SW480 (cell line): ENCODE measurements at places on chromosomes 5 and 9.

DNA sequence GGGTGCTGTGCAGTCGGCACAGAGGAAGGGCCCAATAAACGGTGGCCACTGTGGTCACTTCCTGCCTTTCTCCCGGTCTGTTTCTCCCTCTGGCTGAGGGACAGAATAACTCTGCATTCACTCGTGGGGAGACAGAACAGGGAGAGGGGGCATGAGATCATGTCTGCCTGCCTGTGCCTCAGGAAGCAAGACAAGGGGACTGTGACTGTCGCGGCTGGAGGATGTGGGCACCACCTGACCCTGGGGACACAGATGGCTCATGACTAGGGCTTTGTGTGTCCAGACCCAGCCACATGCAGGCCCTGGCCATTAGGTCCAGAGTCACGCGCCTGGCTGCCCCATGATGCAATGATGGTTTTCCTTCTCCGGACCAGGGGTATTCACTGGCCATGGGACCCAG lies 5.8 kb downstream of the TRUB2 start:
- DNase-seq: no peak

DNA sequence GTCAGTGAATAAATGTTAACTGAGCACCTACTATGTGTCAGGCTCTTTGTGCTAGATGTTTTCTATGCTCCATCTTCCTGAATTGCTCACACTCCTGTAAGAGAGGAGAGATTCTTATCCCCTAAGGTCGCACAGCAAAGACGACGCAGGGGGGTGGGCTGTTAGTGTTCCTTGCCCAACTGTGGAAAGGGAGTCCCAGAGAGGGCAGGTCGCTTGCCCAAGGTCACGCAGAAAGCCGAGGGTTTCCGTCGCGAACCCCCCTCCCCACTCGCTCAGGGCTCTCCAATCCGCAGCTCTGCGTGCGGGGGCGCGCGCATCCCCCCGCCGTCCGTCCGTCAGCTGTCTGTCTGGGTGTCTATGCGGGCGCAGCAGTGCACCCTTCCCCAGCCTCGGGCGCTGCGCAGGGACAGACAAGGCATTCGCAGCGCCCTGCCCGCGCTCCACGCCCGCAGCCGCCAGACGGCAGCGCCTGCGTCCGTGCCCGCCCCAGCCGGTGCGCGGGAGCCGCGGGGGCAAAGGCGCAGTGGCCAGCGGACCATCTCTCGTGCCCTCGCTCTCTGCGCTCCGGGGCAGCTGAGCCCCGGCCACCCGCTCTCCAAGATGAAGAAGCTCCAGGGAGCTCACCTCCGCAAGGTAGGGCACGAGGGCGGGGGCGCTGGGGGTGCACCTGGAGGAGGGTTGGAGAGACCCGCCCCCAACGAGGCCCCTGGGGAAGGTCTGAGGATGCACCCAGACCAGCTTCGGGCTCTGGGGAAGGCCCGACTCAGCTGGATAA lies at the start of gene SLC6A7:
Gene SLC6A7 (plus strand): TSS at position 335 of the 775 bp plus-strand sequence. CDS start 266 bp downstream, at position 601.
- DNase-seq: no peak

DNA sequence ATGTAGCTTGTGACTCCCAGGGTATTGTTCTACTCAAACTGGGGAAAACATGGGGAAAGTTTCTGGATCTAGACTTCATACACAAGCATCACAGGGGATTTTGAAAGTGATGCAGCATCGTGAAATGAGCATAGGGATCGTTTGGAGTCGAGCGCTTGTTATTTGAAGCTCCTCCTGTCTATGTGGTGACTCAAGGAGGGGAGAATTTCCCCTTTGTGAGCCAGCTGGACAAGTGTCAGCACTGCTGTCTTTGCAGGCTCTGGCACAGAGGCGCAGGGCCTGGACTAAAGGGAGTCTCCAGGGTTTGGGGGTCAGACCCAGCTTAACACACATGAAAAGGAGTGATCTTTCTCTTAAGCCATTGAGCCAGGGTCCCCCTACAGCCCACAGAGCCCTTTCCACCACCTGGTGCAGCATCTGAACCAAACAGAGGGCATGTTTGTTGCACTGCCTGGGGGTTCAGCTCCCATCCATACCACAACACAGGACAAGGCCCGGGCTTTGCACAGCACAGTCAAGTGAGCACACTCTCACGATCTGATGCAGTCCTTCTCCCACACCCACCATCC lies 51.0 kb downstream of the IRF1 start:
- no peak for DNase-seq

GRCh38 chr5:139636207-139636792 lies 11.8 kb upstream of the CXXC5 start:
- DNase-seq: no peak

DNA sequence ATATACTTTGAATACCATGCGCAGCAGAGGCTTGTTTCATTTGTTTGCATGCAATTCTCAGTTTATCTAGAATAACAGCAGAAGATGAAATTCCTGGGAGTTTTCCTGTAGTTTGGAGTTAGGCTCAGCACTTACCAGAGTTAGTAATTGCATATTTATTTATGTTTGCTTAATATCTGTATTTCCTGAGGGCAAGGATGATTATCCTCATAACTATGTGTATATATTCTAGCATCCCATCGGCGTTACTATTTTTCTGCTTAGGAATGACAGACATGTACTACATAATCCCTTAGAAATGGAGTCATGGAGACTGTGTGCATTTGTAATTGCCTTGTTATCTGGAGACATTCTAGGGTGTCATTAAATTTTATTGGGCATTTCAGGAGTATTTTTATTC lies 1184.8 kb downstream of the DTWD2 start:
- DNase-seq: no peak

GRCh38 chr5:147310059-147310704 lies 75.4 kb downstream of the STK32A start:
- peak; percentile 80 for DNase-seq

DNA sequence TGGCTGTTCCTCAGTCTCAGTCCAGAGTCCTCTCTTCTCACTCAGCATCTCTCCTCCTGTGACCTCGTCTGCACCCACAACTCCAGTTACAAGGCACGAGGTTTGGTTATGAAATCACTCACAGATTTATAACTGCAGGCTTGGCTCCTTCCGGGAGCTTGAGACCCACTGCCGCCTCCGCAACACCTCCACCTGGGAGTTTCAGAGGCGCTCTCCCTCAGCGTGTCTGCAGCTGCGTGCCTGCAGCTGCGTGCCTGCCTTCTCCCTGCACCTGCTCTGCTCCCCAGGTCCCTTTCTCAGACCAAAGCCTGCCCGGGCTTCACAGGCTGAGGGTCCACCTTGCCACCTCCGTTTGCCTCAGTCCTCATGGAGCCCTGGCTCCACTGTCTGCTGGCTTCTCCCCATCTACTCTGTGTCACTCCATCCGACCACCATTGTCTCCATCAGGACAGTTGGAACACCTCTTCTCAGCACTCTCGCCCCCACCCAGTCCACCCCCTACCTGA lies 51.5 kb downstream of the HRH2 start:
- DNase-seq: no peak

GRCh38 chr5:74617202-74617601 lies 23.3 kb downstream of the ENC1 start:
- no peak for DNase-seq

DNA sequence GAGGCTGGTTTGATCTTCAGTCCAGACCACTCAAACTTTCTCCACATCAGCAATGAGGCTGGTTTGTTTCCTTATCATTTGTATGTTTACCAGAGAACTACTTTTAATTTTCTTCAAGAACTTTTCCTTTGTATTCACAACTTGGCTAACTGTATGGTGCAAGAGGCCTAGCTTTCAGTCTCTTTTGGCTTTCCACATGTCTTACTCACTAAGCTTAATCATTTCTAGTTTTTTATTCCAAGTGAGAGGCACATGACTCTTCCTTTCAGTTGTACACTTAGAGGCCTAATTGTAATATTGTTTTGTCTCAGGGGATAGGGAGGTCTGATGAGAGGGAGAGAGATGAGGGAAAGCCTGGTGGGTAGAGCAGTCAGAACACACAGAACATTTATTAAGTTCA lies 554.0 kb upstream of the ARRDC3 start:
- no peak for DNase-seq
